ENCODE measurements at places on chromosomes 11 and 22. TPM values are rescaled to one million over a fixed set of nuclear protein-coding genes. Genes with fewer than 3 reads are reported as not detected.

The DNAL4 gene
- total RNA-seq, result 11.3 TPM

GRCh38 chr22:27668828-27669797, 132.4 kb downstream of the MN1 start:
- no peak overlapping the region for H3K27ac ChIP-seq
- no peaks in the 10 kb centered on the region for H3K36me3 ChIP-seq
- no peaks in the 10 kb centered on the region for H3K4me1 ChIP-seq
- no peak overlapping the region for H3K4me3 ChIP-seq
- DNase-seq, result no peak

DNA sequence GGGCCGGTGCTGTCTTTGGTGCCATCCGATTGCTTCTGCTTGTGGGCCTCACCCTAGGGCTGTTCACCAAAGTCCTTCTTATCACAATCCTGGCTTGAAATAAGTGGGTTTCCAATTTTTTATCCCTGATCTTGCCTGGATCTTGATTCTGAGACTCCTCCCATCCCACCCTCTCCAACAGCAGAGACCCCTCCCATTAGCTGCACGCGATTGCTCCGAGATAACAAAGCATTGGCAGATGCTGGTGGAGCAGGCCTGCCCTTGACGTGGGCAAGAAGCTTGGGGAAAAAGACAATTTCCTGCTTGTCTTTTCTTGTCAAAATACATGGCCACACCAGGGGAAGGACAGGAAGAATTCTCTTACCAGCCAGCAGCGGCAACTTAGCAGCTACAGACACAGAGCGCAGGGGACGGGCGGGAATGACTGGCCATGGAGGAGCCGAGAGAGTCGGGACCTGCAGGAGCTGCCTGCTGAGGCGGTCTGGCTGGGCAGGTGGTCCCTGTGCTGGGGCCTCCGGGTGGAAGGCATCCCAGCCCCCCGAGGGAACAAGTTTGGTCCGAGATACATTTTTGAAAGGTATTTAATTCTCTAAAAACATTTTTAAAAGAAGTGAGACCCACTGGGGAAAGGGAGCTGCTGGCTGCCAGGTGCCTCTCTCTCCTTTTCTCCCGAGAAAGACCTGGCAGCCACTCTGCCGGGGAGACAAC, 9.7 kb upstream of the BID start:
- peaks cover 2% of the 10 kb centered on the region for H3K4me1 ChIP-seq
- peaks cover under 1% of the 10 kb centered on the region for H3K36me3 ChIP-seq
- H3K27me3 ChIP-seq, result no peaks in the 10 kb centered on the region
- H3K4me3 ChIP-seq, result no peak overlapping the region
- H3K27ac ChIP-seq, result no peak overlapping the region

The OR52A1 gene
- not detected for total RNA-seq

The SESN3 gene
- 132 TPM for total RNA-seq

Data from T-cell (primary cell).